Motor neuron (in vitro differentiated cells): ENCODE measurements at places on chromosomes 5 and 9.
A peak's percentile ranks its signal among the peaks of the same experiment; 100 is the strongest.

- peak; percentile 57 for ATAC-seq
Observed at GRCh38 chr9:73844135-73844534, 653.0 kb upstream of the RORB start.

DNA sequence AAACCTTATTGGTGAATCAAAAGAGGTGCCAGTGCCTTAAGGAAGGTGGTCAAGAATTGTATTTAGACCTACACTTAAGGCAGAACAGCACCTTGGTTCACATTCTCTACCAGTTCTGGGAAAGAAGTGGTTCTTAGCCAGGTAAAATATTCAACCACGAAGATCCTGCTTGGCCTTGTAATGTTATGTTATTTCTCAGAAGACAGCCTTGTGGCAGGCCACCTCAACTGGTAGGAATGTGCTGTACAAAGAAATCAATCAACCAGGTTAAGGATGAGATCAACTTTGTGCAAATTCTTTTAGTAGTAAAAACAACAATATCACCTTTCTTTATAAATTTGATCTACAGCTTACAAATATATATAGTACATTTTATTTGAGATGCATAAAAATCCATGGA, 246.8 kb downstream of the ARRDC3 start:
- ATAC-seq, result no peak

GRCh38 chr9:115015018-115015635, 84.7 kb upstream of the TNFSF8 start:
- peak; percentile 43 for ATAC-seq

DNA sequence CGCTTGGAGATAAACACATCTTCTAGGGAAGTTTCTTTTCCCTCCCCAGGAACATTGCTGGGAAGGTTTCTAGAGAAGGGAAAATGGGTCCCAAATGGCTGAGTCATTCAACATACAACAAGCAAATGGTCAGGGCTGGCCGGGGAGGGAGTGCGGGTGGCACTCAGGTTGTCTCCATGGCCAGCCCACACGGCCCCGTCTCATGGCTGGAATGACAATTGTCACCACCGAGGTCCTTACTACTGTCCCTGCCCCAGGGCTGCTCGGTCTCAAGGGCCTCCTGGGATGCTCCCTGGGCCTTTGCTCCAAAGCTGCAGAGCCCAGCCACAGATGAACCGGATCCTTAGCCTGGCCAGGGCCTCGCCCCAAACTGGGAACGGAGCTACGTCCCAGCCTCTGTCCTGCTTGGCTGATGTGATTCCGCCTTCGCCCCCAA, 121.9 kb downstream of the FGF18 start:
- no peak for ATAC-seq

GRCh38 chr5:54580997-54581811, 63.6 kb downstream of the SNX18 start:
- ATAC-seq, result no peak
